WERI-Rb-1 (cell line): ENCODE measurements at places on chromosomes 16 and 17.
A peak's percentile ranks its signal among the peaks of the same experiment; 100 is the strongest.

DNA sequence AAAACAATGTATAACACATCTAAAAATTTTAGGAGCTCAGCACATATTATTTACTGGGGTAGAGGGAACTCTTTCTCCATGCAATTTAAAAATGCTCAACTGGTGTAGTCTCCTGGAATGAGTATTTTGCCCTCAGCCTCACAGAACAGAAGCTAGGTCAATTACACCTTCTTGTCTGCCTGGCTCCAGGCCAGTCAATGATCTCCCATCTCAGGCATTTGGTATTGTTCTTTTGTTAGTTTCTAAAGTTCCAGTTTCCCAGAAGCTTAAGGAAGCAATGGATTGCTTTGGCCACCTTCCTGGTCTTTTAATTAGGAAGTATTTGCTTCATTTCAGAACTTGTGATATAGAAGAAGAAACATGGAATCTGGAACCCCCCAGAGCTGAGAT, 360.3 kb upstream of the ASIC2 start:
- DNase-seq, result no peak

DNA sequence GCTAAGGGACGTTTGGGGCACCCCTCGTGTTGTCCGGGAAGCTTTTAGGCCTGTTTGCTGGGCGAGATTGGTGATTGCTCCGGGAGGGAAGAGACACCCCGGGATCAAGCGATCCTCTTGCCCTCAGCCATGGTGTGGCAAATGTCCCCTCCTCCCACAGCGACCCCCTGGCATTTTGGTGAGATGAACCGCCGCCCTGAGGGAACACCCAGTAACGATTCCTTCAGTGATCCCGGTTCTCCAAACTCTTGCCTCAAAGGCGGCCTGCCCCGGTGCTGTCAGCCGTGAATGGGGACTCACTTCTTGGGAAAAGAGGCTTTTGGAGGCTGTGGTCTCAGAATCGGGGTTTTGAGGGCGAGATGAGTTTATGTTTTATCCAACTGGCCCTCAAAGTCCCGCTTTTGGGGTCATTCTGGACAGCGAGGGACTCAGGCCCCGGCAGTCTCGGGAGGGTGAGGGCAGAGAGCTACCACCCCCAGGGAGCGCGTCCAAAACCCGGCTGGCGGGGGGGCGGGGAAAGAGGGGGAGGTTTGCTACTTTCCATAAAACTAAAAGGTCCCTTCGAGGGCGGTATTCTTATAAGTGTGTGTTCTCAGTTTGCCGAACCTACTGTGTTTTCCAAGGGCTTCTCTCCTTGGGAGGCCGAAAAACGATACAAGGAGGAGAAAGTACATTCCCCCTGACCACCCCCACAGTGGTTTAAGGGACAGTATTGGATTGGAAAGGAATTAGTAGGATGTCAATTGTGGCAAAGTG, 232.7 kb downstream of the MRTFB start:
- DNase-seq, result no peak

DNA sequence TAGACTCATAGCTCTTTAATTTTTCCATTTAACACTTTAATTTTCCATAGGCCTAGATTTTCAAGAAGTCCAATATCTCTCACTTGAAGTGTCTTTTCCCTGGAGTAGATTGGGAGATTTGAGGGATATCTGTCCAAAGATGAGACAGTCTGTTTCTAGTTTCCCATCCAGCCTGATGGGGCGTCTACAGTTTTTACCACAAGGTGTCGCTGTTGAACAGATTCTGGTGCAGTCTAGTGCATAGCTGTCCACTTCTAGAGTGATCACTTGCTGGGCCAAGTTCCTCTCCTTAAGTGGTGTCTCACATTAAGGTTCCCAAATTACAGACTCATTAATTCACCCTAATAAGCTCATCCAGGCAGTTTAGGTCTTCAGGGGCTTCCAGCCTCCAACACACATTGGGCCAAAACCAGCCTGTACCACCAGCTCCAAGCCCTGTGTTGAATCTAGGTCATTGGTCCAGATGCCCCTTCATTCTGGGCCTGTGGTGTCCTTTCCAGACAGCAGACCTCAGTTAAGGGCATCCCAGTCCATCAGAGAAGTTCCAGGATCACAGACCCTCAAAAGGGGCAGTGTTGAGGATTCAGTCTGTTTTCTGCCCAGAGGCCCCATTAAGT, 9.4 kb downstream of the SNX20 start:
- DNase-seq, result peak; percentile 62

- DNase-seq, result no peak
These were observed 16.6 kb downstream of the NOS2 start for GRCh38 chr17:27783440-27784350.

DNA sequence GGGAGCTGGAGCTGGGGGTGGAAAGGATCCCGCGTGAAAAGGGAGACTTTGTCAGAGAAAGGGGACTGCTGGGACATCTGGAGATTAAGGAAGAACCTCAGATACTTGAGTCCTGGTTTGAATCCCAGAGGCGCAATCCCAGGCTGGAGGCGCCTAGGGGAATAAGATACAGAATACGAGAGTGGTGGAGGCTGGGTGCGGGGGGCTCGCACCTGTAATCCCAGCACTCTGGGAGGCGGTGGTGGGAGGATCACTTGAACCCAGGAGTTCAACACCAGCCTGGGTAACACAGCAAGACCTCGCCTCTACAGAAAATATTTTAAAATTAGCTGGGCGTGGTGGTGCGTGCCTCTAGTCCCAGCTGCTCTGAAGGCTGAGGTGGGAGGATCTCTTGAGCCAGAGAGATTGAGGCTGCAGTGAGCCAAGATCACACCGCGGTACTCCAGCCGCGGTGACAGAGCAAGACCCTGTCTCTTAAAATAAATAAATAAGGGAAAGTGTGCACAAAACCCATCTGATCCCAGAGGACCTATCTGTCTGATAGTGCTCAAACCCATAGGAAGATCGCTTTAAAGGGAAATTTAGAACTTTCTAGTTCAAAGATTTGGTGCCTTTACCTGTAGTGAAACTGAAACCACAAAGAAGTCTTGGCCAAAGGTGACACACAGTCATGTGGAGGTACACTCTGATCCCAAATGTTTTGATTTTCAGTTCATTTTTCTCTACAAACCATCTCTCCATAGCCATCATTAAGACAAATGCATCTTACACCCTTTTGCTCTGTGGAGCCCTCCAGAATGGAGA, 617 bp upstream of the SCRN2 start:
- DNase-seq, result no peak

- no peak for DNase-seq
These were observed 19.7 kb downstream of the APPBP2 start for GRCh38 chr17:60506312-60506711.

DNA sequence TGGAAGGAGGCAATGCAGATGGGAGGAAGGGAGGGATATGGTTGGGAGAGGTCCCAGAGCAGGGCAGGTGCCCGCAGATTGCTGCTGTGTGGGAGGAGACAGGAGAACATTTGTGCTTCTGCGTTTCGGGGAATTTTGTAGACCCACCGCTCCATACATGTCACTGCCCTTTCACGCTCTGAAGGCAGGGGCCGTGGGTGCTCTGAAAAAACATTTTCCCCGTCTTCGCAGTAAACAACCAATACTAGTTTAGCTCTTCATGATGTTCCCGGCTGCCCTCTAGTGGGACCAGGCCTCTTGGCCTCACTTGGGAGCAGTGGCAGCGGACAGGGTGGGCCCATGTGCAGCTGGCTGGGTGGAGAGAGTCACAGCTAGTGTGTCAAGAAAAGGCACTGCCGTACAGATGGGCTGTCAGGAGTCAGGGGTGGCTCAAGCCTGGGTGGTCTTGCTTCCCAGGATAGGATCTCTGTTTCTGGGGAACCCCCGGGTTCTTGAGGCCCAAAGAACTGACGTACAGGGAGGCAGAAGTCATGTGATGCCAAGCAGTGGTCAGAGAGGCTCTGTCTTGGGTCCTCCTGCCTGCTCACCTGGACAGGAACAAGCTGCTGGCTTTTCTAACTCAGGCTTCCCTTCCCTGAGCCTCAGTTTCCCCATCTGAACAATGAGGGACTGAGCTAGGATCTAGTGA, 46.5 kb upstream of the CPNE2 start:
- peak; percentile 79 for DNase-seq
